ENCODE measurements at places on chromosomes 4 and X. TPM values are rescaled to one million over a fixed set of nuclear protein-coding genes. Genes with fewer than 3 reads are reported as not detected.
A peak's percentile ranks its signal among the peaks of the same experiment; 100 is the strongest.

DNA sequence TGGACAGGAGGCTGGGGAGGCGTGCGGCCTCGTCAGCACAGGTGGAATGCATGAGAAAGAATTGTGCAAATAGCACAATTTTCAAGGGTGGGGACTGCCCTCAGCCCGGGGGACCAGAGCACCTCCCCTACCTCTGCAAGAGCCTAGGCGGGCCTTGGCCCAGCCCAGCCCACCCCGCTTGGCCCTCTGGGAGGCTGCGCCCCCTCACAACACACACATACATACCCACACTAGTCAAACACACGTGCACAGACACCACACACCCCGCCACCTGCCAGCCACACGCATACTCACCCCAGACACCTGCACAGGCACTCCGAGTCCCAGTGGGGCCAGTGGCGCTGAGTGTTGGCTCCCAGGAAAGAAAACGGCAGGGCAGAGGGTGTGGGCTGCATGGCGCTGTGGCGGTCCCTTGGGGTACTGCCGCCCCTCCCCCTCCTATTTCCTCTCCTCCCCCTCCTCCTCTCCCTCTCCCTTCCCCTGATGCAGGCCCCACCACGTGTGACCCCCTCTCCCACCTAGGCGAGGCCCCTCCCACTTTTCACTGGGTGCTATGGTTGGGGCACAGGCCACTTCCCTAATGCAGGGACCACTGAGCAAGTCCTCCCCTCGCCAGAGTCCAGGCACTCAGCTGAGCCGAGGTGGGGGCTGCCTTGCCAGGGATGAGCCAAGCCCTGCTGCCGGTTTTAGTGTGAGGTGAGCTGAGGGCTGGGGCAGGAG lies 84.5 kb downstream of the FAM53A start:
- peaks cover 5% of the 10 kb centered on the region for H3K4me1 ChIP-seq
- no peak for DNase-seq
- H3K27me3 ChIP-seq: no peaks in the 10 kb centered on the region
- no peaks in the 10 kb centered on the region for H3K36me3 ChIP-seq

Gene CFAP99
- total RNA-seq: not detected

- H3K4me3 ChIP-seq: no peak overlapping the region
- H3K4me1 ChIP-seq: peaks cover 18% of the 10 kb centered on the region
- H3K36me3 ChIP-seq: no peaks in the 10 kb centered on the region
These were observed 22.8 kb upstream of the FGFR3 start for GRCh38 chr4:1770245-1770644.

- H3K36me3 ChIP-seq: no peaks in the 10 kb centered on the region
- no peak for DNase-seq
- H3K27ac ChIP-seq: no peak overlapping the region
- H3K4me3 ChIP-seq: no peak overlapping the region
These were observed 8.9 kb downstream of the JADE1 start for GRCh38 chr4:128818442-128818841.

DNA sequence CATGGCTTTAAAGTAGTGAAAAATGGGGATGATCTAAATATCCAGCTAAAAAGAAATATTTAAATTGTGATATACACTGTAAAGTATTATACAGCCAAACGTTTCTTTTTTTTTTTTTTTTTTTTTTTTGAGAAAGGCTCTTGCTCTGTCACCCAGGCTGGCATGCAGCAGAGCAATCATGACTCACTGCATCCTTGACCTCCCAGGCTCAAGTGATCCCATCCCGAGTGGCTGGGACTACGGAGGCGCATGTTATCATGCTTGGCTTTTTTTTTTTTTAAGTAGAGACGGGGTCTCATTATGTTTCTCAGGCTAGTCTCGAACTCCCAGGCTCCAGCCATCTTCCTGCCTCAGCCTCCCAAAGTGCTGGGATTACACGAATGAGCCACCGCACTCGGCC lies 17.1 kb downstream of the SMIM14 start:
- H3K4me1 ChIP-seq: peaks cover 32% of the 10 kb centered on the region
- no peak overlapping the region for H3K4me3 ChIP-seq

DNA sequence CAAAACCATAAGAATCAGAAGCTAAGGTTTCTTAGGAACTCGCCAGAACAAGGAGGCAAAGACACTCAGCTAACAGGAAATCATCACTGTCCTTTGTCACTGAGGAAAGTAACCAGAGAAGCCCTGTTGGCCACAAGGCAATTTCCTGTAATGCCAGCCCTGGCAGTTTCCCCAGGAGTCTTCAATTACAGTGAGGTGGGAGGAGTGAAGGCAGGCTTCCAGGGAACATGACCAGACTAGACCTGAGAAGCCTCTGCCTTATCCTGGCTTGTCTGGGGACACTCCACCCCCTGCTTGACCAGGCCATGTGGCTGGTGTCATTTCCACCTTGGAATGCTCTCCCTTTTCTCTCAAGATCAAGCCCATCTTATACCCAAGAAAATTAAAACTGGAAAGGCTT lies 125.3 kb downstream of the COL4A6 start:
- no peak overlapping the region for H3K4me3 ChIP-seq
- H3K27ac ChIP-seq: peak overlapping the region; percentile 66
- H3K27me3 ChIP-seq: no peaks in the 10 kb centered on the region
- no peak for DNase-seq

- no peaks in the 10 kb centered on the region for H3K27me3 ChIP-seq
- no peak overlapping the region for H3K27ac ChIP-seq
- no peaks in the 10 kb centered on the region for H3K36me3 ChIP-seq
These were observed 496.3 kb downstream of the PDGFC start for GRCh38 chr4:156475322-156475721.

Gene TEX13B
- total RNA-seq: not detected

- H3K27me3 ChIP-seq: no peaks in the 10 kb centered on the region
These were observed 144.0 kb downstream of the SH3KBP1 start for GRCh38 chrX:19743386-19743785.

Gene GLA
- 17.2 TPM for total RNA-seq

DNA sequence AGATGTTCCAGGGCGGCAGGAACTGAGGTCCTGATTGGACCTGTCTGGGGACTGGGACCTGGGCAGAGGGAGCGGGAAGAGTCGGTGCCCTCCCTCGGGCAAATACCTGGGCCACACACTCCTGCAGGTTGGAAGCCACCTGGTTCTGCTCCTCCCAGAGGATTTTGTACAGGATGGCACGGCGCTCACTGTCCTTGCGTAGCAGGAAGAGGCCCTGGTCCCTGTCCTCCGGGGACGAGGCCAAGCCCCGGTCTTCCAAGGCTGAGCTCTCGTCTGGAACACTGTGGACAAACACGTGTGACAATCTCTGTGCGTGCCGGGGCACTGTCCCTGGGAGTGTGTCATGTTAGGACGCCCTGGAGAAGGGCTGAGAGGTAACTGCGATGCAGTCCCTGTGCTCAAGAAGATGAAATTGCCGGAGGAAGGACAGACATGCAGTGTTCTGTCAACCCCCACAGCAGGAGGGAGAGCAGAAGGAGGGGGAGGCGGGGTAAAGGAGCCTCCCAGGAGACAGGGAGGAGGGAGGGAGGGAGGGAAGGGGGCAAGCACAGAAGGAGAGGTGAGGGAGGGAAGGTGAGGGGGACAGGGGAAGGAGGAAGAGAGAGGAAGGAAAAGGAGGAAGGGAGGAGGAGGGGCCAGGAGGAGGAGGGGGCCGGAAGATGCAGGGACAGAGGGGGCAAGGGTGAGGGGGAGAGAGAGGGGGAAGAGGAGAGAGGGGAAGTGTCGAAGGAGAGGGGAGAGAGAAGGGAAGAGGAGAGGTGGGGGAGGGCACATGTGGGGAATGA lies 29.0 kb downstream of the PDHA1 start:
- peak overlapping the region; percentile 58 for H3K4me3 ChIP-seq
- no peak for DNase-seq
- no peak overlapping the region for H3K27ac ChIP-seq
- H3K27me3 ChIP-seq: no peaks in the 10 kb centered on the region
- H3K4me1 ChIP-seq: peaks cover 13% of the 10 kb centered on the region

Gene APELA
- not detected for total RNA-seq

- no peak overlapping the region for H3K4me3 ChIP-seq
- no peaks in the 10 kb centered on the region for H3K27me3 ChIP-seq
- no peak overlapping the region for H3K27ac ChIP-seq
- H3K4me1 ChIP-seq: no peaks in the 10 kb centered on the region
- peaks cover 100% of the 10 kb centered on the region for H3K36me3 ChIP-seq
- no peak for DNase-seq
These were observed 19.1 kb downstream of the NOP14 start for GRCh38 chr4:2944091-2944482.

DNA sequence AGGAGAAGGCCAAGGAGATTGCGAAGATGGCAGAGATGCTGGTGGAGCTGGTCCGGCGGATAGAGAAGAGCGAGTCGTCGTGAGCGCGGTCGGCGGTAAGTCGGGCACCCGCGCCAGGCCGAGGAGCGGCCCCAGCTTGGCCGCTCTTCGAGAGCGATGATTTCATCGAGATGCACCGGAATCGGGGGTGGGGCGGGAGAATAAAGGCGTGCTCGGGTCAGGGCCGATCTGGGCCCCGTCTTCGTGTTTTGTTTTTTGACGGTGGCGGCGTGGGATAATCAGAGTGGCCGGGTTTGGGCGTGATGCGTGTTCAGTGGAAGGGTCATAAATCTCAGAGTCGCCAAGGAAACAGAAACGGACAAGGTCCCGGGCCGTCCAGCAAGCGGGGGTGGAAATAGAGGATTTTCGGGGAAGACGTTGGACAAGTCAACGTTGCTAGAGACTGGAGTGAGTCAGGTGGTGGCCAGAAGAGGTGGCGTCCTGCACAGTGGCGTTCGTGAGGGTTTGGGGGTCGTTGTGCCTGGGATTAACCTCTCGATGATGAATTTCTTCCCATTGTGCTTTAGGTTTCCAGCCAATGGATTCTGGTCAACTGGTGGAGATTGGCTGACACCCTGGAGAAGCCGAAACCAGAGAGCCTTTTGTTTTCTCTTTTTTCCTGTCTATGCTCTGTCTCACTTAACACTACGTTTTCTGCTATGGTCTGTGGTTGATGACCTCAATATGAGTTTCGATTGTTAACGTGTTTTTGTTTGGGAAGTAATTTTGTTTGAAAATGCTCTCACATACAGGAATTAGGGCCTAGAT lies 882 bp downstream of the MRFAP1 start:
- H3K36me3 ChIP-seq: peaks cover 13% of the 10 kb centered on the region
- no peaks in the 10 kb centered on the region for H3K27me3 ChIP-seq
- H3K4me3 ChIP-seq: peak overlapping the region; percentile 80
- peaks cover 32% of the 10 kb centered on the region for H3K4me1 ChIP-seq
- H3K27ac ChIP-seq: peak overlapping the region; percentile 96
- DNase-seq: no peak

GRCh38 chrX:139158256-139158655 lies 372.3 kb upstream of the F9 start:
- no peak overlapping the region for H3K4me3 ChIP-seq
- H3K36me3 ChIP-seq: no peaks in the 10 kb centered on the region
- no peak for DNase-seq
- H3K4me1 ChIP-seq: no peaks in the 10 kb centered on the region
- H3K27me3 ChIP-seq: no peaks in the 10 kb centered on the region
- no peak overlapping the region for H3K27ac ChIP-seq

GRCh38 chr4:93086356-93086755 lies 742.2 kb upstream of the ATOH1 start:
- no peaks in the 10 kb centered on the region for H3K4me1 ChIP-seq
- H3K4me3 ChIP-seq: no peak overlapping the region
- no peak overlapping the region for H3K27ac ChIP-seq
- no peaks in the 10 kb centered on the region for H3K27me3 ChIP-seq

- H3K4me3 ChIP-seq: no peak overlapping the region
- DNase-seq: no peak
- H3K27ac ChIP-seq: no peak overlapping the region
These were observed 323.2 kb upstream of the GIMD1 start for GRCh38 chr4:106691749-106692148.

DNA sequence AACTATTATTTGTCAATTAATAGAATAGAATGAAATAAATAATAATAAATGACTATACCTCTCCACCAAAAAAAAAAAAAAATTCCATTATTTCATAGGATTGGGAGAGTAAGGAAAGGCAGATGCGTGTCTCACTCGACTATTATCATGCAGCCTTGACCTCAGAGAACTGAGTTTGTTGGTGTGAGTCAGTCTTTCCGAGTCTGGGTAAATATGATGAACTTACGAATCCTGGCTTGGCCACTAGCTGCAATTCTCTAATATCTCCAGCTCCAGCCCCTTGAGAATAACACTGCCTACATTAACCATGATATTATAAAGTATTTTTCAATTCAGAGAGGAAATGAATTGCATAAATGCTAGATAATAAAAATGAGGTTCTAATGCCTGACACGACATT lies 46.6 kb upstream of the DHX15 start:
- no peaks in the 10 kb centered on the region for H3K27me3 ChIP-seq
- no peak for DNase-seq
- no peaks in the 10 kb centered on the region for H3K4me1 ChIP-seq
- no peak overlapping the region for H3K27ac ChIP-seq
- H3K36me3 ChIP-seq: no peaks in the 10 kb centered on the region

GRCh38 chrX:110208092-110208491 lies 109.8 kb downstream of the AMMECR1 start:
- no peak for DNase-seq
- no peak overlapping the region for H3K4me3 ChIP-seq
- no peaks in the 10 kb centered on the region for H3K36me3 ChIP-seq
- no peaks in the 10 kb centered on the region for H3K4me1 ChIP-seq
- H3K27me3 ChIP-seq: no peaks in the 10 kb centered on the region
- no peak overlapping the region for H3K27ac ChIP-seq

DNA sequence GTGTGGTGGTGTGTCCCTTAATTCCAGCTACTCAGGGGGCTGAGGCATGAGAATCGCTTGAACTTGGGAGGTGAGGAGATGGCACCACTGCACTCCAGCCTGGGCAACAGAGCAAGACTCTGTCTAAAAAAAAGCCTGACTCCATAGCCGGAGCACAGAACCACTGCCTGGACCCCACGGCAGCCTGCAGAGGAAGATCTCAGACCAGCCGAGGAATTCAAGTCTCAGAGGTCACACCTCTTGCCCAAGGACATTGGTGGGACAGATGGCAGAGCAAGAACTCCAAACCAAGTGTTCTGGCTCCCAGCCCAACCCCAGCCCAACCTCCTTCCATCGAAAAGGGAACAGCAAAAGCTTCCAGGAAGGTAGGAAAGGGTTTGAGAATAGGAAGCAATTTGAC lies 70.8 kb downstream of the SMIM20 start:
- H3K4me1 ChIP-seq: peaks cover 9% of the 10 kb centered on the region
- no peak overlapping the region for H3K4me3 ChIP-seq
- H3K27ac ChIP-seq: no peak overlapping the region

GRCh38 chrX:23616361-23616760 lies 50.9 kb upstream of the PRDX4 start:
- H3K36me3 ChIP-seq: no peaks in the 10 kb centered on the region
- H3K27ac ChIP-seq: no peak overlapping the region
- no peaks in the 10 kb centered on the region for H3K27me3 ChIP-seq
- DNase-seq: no peak

- no peaks in the 10 kb centered on the region for H3K4me1 ChIP-seq
- H3K27me3 ChIP-seq: no peaks in the 10 kb centered on the region
- no peaks in the 10 kb centered on the region for H3K36me3 ChIP-seq
- no peak overlapping the region for H3K27ac ChIP-seq
These were observed 403.6 kb downstream of the PDGFC start for GRCh38 chr4:156568041-156568440.

Gene BST1
- 4.0 TPM for total RNA-seq

Gene ARMCX1
- 35.3 TPM for total RNA-seq

Gene EXOC1L
- total RNA-seq: not detected

- H3K27me3 ChIP-seq: no peaks in the 10 kb centered on the region
- H3K36me3 ChIP-seq: no peaks in the 10 kb centered on the region
- DNase-seq: no peak
- H3K4me3 ChIP-seq: no peak within 1 kb of the TSS
These were observed at the start of gene ADH1C for GRCh38 chr4:99352602-99353537. ADH1C (minus strand) TSS chr4:99352746; CDS start chr4:99352675, 71 bp downstream.
